ENCODE measurements at places on chromosomes 7 and 10.
A peak's percentile ranks its signal among the peaks of the same experiment; 100 is the strongest.

DNA sequence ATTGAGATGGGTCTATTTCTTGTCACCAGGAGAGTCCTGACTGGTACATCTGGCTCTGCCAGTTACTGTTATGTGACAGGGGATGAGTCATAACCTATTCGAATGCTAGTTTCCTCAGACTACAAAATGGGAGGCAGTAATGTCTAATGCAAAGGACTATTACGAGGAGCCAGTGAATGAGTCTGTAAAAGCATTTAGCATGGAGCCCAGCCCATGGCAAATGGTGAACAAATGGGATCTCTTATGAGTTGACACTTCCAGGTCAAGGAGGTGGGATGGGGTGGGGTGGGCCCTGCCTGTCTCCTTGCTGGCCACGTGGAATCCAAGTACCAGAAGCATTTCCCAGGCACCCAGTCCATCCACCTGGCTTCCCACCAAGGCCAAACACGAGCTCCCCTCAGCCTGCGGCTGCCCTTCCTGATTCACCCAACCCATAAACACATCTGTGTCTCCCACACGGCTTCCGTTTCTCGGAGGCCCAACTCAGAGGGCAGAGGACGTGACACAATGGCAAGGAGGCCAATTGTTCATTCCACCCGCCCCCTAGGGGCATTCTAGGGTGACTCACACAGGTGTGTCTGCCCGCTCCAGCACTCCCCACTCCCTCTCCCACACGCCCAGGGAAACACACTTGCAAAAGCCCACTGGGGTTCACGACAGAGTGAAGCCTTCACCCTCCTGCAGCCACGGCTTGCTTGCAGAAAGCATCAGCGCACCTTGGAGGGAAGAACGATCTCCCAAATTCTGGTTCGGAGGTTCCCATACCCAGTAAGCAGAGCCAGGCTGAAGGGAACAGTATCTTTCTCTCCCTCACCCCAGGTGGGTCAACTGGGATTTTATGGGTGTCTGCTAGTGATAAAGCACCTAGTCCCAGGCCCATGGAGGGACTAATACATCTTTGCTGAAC is 109.8 kb downstream of the SH3PXD2A start:
- DNase-seq, result peak; percentile 16

DNA sequence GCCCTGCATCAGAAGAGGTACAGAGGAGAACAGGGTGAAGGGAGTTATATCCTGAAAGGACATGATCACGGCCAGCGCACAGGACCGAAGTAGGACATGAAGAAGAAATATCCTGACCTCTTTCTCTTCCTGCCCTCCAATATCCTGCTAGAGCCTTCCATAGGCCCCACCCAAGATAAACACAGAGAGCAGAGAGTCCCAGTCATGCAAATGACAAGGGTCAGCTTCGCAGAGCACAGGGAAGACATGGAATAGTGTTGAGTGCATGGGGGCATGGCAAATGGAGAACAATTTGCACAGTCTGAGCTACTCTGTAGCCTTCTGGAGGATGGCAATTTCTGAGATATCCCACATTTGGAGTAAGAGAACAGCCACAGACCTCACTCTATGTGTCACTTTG is 371.4 kb downstream of the GRM8 start:
- DNase-seq, result no peak

DNA sequence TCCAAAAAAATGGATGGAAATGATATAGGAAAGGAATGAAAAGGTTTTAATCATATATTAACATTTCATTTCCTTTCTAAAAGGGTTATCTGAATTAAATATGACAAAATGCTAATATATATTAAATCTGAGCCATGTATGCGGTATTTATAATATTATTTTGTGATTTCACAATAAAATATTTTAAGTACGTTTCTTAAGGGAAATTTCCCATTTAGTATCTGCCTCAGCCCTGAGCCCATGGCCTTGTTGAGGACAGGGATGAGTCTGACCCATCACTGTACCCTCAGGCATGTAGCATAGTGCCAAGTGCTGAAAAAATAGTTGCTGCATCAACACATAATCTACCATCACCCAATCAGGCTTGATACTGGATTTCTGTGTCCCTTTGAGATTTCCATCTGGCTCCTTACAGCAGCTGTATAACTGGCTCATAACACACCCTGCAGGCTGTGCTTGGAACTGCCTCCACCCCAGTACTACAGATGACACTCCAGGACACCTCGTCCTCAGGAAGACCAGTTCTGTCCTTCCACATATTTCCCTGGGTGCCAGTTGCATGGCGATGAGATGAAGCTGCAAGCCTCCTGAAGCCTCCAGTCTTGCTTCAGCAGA is 59.4 kb upstream of the ASAH2 start:
- no peak for DNase-seq

DNA sequence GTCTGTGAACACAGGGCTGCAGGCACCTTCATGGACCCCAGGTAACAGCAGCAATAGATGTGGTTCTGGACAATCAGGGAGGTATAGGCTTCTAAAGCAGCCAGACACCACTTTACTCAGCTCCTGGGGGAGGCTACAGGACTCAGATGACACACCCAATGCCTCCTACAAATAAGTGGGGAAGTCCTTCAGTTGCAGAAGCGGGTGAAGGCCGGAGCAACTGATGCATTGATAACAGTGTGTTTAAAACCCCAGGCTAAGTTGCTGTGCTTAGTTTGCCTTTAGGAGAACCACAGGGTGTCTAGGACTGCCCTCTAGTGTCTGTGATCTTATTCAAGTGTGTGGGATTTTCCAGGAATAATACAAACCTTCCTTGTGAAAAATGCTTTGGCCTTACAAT is 5.9 kb upstream of the ITGA8 start:
- no peak for DNase-seq

DNA sequence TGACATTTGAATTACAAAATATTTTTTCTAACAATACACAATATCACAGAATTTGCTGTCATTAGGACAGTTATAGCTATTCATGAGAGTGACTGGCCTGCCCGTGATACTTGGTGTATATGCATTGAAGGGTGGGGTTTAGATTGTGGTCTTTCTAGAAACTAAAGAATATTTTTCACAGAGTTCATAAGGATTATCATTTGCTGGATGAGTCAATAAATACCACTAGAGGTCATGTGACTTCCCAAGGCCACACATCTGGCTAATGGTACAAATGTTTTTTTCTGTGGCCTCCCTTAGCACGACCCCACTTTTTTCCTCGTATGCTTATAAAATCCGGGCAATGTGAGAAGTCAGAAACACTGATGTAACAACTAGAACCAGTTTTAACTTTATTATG is 5.2 kb downstream of the OPTN start:
- DNase-seq, result no peak

GRCh38 chr7:577278-577665 is 57.6 kb upstream of the PDGFA start:
- no peak for DNase-seq

DNA sequence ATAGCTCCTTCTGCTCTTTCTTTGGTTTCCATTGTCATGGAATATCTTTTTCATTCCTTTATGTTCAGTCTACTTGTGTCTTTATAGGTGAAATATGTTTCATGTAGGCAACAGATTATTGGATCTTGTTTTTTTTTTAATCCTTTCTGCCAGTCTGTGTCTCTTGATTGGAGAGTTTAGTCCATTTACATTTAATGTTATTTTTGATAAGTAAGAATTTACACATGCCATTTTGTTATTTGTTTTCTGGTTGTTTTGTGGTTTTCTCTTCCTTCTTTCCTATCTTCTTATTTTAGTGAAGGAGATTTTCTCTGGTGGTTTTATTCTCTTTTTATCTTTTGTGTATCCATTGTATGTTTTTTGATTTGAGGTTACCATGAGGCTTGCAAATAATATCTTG is 52.5 kb upstream of the TAS2R16 start:
- DNase-seq, result no peak

DNA sequence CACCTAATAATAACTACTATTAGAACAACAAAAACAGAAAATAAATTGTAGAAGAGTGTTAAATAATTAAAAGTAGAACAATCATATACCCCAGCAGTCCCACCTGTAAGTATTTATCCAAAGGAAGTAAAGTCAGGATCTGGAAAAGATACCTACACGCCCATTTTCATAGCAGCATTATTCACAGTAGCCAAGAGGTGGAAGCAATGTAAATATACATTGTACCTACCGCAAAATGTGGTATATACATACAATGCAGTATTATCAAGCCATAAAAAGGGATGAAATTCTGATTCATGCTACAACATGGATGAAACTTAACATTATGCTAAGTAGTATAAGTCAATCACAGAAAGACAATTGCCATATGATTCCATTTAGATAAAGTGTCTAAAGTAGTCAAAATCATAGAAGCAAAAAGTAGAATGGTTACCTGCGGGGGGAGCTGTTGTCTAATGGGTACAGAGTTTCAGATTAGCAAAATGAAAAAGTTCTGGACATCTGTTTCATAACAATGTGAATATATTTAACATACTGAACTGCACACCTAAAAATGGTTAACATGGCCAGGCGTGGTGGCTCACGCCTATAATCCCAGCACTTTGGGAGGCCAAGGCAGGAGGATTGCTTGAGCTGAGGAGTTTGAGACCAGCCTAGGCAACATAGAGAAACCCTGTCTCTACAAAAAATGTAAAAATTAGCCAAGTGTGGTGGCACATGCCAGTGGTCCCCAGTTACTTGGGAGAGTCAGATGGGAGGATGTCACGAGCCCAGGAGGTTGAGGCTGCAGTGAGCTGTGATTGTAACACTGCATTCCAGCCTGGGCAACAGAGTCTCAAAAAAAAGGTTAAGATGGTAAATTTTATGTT is 6.0 kb upstream of the TMED4 start:
- peak; percentile 32 for DNase-seq

DNA sequence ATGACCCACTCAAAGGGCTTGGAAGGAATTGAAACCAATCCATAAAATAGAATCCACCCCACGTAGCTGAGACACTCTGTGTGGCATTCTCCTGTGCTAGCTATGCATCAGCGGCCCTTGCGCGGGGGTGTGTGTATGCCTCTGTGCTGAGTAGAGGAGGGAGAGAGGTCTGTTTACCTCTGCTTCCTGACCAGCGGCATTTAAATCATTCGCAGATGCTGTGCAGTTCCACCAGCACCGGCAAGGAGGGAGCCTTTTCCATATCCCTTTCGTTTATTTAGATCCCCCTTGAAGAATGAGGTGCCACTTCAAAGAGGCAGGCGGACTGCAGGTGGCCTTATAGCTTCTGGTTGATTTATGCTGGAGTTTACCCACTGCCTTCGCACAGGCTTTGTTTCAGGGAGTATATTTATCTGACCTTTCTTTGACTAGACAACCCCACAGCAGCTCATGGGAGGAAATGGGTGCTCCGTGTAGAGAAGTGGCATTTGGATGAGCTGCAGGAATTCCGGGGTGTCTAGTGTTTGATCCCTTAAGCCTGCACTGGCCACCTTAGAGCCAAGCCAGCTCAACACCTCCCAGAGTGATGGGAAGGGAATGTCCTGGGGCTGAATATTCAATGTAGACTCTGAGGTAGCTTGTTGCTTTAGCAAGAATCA is 11.4 kb downstream of the C10orf53 start:
- DNase-seq, result no peak

DNA sequence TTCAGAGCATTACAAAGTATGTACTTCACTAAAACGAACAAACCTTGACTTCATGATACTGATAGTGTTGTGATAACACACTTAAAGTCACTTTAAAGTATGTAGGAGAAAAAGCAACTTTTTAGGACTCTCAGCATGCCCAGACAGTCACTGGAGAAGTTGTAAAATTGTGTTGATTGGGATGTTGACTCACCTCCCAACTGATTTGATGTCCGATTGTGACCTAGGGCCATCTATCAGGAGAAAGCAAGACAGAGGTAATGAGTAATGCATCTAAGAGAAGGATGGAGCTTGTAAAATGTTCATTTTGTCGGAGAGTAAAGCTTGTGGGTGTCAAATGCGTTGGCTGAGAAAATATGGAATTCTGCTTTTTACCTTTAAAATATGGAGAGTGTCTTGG is 135.4 kb upstream of the SEMA3D start:
- no peak for DNase-seq

DNA sequence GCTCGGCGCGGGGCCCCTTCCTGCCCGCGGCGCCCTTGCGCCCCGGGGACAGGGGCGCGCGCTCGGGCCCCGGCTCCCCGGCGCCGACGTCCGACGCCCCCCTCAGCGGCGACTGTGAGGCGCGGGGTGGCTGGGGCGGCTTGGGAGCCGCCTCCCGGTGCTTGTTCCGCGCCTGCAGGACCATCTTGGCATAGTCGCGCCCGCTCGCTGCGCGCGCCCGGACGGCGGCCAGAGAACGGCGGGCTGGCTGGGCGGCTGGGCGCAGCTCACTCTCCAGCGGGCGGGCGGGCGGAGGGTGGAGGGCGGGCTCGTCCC is at the start of gene DPY19L1:
Gene DPY19L1, minus strand, starts transcription at position 275 of the 315 bp plus-strand sequence. Its CDS starts 91 bp downstream, at position 184.
- DNase-seq, result no peak

- no peak for DNase-seq
These were observed 178.7 kb upstream of the GDF10 start for GRCh38 chr10:47121336-47121735.

DNA sequence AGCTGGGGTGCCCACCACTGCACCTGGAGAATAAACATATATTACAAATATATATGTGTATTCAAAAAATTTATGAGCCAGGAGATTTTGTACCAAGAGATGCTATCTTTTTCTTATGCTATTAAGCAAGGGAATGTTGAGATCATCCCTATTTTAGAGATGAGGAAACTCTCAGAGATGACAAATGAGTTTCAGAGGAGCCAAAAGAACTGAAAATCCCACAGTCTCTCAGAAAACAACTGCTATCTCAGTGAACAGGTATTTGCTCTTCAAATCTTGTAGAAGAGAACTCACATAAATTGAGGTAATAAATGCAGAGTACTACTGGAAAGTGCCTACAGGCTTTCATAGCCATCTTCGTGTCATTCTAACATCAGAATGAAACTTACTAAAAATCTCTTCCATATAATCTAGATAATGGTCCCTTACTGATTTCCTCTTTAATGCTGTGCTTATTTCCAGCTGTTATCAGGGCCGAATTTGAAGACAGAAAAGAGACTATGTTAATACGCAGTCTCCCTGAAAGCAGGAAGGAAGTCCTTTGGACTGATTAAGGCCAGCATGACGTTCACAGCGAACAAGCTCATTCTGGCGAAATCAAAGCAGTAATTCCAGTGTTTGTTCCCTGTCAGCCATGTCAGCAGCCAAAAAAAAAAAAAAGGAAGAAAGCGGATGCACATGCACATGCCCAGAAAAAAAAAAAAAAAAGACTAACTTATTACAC is 29.4 kb upstream of the ANAPC16 start:
- no peak for DNase-seq

- DNase-seq, result peak; percentile 25
These were observed 21.6 kb downstream of the NT5C3A start for GRCh38 chr7:33040803-33041516.

DNA sequence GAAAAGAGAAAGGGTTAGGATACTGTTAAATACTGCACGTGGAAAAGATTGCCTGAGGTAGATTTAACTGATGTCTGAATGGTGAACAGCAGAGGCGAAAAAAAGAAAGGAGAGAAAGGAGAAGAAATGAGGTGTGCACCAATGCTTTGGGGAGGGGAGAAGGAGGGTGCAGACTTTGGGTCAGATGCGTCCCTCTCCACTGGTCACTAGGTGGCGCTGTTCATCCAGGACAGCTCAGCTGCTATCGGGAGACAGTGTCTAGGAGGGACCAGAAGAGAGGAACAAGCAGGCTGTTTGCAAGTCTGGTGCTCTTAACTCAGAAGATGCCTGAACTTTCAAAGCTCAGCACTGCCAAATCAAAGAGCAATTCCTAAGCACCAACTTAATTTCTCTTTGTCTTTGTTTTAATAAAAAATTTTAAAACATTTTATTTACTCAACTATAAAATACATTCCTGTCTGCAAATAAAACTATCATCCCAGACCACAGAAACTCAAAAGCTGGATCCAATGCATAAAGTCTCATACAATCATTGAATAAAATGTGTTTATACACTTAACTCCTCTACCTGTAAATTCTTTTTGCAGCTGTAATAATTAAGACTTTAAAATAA is 83.9 kb upstream of the PDLIM1 start:
- DNase-seq, result no peak

GRCh38 chr10:121048749-121049148 is 197.6 kb downstream of the WDR11 start:
- DNase-seq, result no peak

Measured in activated CD8-positive, alpha-beta memory T cell treated with anti-CD3 and anti-CD28 coated beads for 1 hour (primary cell).